ENCODE measurements at places on chromosomes 4 and X.

- no peak for DNase-seq
These were observed 129.0 kb downstream of the C4orf51 start for GRCh38 chr4:145808848-145809512.

DNA sequence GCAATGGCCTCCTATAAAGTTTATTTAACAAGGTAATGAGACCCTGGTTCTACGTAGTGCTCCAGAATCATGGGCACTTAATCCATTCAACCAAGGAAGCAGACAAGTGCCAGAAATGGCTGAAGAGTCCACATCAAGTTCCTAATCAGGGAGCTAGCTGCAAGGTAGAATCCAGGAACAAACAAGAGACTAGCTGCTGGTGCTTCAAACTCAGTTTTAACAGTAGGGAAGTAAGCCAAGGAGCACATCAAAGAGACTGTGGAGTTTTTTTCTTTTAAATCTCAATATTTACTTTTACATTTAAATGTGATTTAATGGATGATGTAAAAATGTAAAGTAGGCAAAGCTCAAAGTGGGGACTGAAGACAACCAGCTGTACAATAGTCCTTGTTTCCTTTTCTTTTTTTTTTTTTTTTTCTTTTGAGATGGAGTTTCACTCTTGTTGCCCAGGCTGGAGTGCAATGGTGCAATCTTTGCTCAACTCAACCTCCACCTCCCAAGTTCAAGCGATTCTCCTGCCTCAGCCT lies 630.4 kb downstream of the CCSER1 start:
- no peak for DNase-seq

GRCh38 chr4:1207157-1207470 lies 34.7 kb upstream of the SPON2 start:
- no peak for DNase-seq

GRCh38 chr4:16079046-16079445 lies 4.8 kb downstream of the PROM1 start:
- DNase-seq, result no peak

- no peak for DNase-seq
These were observed 159.1 kb downstream of the AFF2 start for GRCh38 chrX:148659481-148659880.

- no peak for DNase-seq
These were observed 217.3 kb downstream of the MID1IP1 start for GRCh38 chrX:39018541-39018940.

GRCh38 chrX:21721195-21721594 lies 36.7 kb downstream of the SMPX start:
- DNase-seq, result no peak

DNA sequence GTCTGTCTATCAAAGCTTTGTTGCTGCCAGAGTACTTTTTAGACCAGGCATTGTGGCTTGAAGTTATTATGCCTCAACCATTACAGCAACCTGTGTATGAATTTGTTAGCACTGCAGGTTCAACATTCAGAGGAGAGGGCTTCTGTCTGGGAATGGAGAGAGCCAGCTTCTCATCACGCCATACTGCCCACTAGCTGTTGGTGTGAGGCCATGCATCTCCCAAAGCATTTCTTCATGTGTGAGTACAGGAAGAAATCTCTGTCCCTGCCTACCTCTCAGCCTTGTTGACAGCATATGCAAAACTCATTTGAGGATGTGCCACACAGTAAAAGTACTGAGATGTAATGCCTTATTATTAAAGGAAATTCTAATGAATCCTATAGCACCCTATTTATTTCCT lies 76.9 kb upstream of the PPARGC1A start:
- DNase-seq, result no peak

GRCh38 chr4:126209147-126209546 lies 894.4 kb downstream of the FAT4 start:
- DNase-seq, result no peak

- DNase-seq, result no peak
These were observed 51.2 kb downstream of the GC start for GRCh38 chr4:71732706-71733105.

GRCh38 chrX:11105080-11105479 lies 6.1 kb upstream of the HCCS start:
- no peak for DNase-seq

DNA sequence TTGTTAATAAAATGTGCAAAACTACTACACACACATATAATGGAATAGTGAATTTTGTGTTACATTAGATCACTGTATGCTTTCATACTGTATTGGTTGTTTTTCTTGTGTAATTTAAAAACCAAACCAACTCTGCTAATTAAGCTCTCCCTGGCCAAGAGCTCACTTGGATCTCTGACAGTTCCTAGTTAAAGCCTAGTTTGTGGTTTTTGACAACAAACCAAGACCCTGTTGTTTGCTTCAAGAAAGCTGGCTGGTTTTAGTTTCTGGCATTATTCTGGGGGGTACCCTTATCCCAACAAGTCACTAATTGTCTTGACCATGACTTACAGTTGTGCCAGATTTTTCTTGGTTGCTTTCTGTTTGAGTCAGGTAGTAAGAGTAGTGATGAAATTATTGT lies 121.4 kb upstream of the CXorf66 start:
- no peak for DNase-seq

All from CD4-positive, alpha-beta T cell treated with Interleukin-15 for 4 hours (primary cell).